ENCODE measurements at places on chromosomes 5 and 9.

DNA sequence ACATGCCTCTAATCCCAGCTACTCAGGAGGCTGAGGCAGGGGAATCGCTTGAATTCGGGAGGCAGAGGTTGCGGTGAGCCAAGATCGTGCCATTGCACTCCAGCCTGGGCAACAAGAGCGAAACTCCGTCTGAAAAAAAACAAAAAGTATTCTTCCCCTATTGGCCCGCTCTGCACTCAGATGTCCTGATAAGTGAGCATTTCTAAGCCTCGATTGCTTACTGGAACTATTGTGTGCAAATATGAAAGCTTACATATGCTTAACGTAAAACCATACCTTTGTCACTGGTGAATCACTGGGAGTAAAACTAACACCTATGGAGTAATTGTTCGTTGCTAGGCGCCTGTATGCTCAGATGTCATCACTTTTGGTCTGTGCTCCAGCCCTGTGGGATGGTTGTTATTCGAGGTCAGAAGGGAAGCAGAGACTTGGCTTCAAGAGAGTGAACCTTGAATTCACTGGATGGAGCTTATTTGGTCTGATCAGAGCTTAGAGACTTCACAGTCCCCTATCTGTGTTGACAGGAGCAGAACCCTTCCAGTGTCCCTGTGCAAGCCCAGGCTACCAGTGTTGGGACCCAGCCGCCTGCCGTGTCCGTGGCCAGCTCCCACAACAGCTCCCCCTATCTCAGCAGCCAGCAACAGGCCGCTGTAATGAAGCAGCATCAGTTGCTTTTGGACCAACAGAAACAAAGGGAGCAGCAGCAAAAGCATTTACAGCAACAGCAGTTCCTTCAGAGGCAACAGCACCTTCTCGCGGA lies 25.3 kb upstream of the LTC4S start:
- DNase-seq = peak; percentile 51

GRCh38 chr5:13865312-13865711 lies 79.2 kb downstream of the DNAH5 start:
- DNase-seq = no peak

GRCh38 chr5:88143693-88144218 lies 124.9 kb downstream of the TMEM161B start:
- no peak for DNase-seq

- no peak for DNase-seq
Measured at GRCh38 chr5:145737578-145737977, 97.6 kb downstream of the PRELID2 start.

- no peak for DNase-seq
Measured at GRCh38 chr5:157259699-157260098, 6.2 kb upstream of the CYFIP2 start.

GRCh38 chr5:8842971-8843551 lies 702.8 kb downstream of the SEMA5A start:
- no peak for DNase-seq

DNA sequence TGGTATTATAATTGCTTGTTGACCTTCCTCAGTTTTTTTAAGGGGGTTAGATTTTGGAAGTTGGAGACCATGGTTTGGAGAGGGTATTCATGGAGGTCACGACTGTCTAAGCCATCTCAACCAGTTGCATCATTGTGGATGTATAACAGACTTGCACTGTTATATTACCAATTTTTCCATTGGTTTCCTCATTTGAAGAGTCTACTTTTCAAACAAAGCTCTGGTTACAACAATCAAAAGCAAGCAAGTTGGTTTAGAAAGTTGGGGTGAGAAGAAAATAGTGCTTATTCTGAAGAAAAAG lies 103.3 kb downstream of the RPS23 start:
- no peak for DNase-seq

- no peak for DNase-seq
Measured at GRCh38 chr9:18785604-18786003, 247.4 kb downstream of the SAXO1 start.

GRCh38 chr5:10583663-10584572 lies 20.0 kb downstream of the ANKRD33B start:
- DNase-seq = peak; percentile 60

DNA sequence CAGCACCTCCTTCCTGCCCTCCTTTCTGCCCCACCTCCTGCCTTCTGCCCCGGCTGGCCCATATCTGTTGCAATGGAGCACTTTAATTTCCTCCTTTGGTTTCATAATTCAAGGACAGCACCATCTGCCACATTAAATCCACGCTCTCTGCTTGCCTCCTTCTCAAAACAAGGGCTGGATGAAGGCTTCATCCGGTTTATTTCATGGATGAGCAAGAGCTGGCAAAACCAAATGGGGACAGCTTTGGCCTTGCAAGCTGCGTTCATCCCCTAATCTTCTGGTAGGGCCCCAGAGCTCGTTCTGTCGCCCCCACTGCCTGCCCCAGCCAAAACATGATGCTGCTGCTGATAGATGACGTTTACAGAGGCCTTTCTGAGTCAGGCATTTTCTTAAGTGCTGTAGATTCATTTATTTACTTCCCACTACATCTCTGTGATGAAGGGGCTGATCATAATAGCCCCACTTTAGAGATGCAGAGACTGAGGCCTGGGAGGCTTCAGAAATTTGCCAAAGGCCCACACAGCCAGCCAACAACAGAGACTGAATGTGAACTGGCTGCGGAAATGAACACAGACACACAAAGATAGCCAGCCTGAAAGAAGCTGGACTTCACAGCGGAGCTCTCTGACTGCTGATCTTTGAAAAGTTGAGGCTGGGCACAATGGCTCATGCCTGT lies 115.6 kb upstream of the CPEB4 start:
- DNase-seq = no peak

DNA sequence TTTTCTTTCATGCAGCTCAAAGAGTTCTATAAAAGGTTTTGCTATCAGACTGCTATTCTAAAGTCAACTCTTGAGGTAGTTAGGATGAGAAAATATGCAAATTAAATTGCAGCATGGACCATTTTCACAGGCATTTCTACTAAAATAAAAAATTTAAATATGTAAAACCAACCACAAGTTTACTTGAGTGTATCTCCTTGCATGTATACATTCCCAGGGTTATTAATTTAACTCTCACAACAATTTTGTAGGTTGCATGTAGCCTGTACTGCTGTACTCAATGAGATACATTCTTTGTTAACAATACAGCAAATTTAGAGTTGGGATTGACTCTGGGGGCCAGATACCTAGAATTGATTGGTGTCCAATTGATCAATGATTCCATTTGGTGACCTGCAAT lies 265.8 kb downstream of the MED10 start:
- no peak for DNase-seq

- no peak for DNase-seq
Measured at GRCh38 chr5:111236995-111237394, 12.8 kb downstream of the CAMK4 start.

Data from spleen (tissue), 13 donors.